Activated CD4-positive, alpha-beta T cell treated with anti-CD3 and anti-CD28 coated beads for 48 hours (primary cell): ENCODE measurements at places on chromosomes 2 and 18.

GRCh38 chr2:190717306-190717705 is 68.4 kb downstream of the NAB1 start:
- DNase-seq = no peak

DNA sequence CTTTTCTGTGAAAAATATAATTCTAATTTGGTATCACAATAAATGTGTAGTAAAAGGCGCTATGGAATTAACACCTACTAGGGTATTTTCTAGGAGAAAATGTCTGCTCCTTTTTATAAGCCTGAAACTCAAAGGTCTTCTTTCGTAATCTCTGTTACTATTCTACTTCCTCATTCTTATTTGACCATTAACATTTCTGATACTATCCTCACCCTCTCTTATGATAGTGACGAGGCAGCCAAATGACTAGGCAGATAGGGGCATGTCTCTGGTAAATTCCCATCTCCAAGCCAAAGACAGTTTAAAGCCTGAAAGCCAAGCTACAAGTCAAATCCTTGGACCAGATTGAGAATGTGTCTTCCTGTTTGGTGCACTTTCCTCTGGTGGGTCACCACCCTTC is 251.7 kb downstream of the LRRTM4 start:
- no peak for DNase-seq

DNA sequence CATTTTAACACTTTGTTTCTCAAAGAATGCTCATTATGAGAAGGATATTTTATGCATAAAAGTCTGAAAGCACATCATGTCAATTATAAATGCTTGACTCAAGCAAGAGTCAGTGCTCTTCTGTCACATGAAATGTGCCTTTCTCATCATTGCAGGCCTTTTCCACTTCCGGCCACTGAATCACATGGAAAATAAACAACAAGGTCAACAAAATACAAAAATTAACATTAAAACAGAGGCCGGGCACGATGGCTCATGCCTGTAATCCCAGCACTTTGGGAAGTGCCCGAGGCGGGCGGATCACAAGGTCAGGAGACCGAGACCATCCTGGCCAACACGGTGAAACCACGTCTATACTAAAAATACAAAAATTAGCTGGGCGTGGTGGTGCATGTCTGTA is 480.6 kb downstream of the SPAG16 start:
- DNase-seq = no peak

DNA sequence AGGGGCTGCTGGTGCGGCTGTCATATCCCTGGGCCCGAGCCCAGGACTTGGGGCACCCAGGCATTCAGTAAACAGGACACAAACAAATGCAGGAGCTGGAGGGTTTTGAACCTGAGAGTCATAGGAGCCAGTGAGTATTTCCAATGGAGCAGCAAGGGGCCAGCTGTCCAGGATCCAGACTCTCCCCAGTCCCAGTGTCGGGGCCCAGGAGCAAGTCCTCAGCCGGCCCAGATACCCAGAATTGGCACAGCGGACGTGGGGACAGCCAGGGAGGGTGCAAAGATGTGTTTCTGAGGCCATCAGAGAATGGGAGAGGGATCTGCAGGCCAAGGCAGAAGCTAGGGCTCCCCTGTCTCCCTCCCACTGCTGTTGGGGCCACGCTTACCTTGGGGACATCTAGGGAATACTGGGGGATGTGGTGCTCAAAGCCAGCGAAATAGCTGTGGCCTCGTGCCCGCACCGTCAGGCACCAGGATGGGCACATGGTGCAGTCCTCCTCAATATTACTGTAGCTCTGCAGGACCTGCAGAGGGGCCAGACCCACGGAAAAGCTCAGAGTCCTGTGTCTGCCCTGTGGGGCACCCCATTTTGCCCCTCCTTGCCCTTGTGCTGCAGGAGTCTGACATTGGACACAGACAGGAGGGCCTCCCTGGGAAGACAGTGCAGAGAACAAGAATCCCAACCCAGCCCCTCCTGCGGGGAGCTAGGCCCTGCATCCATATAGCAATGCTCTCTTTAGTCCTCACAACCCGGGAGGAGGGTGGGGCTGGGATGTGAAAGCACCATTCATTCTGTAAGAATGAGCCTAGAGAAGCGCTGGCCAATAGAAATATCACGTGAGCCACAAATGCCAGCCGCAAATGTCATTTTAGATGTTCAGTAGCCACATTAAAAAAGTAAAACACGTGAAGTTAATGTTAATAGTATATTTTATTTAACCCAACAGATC is 15.4 kb downstream of the CFAP65 start:
- no peak for DNase-seq

DNA sequence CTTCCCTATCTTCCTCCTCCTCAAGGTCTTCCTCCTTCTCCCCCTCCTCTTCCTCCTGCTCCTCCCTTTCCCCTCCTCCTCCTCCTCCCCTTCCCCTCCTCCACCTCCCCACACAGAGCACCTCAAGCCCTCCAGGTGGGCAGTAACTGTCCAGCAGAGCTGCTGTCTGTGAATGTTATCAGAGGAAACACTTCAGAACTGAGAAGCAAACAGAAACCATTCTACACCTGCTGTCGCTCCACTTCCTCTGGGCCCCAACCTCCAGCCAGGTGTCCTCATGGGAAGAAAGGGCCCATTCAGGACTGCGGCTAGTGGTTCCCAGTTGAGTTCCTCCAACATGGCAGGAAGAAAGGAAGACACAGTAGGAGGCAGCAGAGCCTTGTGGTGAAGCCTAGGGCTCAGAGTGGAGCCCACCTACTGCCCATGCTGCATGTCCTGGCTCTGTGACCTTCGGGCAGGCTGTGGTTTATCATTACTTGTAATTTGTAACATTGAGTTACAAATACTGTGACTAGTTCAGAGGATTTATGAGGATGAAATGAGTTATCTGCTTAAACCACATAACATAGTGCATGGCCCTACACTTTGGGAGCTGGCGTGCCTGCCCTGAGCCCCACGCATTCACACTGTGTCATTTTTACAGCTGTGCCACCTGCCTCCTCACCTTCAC is 165.9 kb upstream of the ID2 start:
- DNase-seq = peak; percentile 55

- DNase-seq = no peak
Observed at GRCh38 chr2:64594226-64594989, 59.3 kb downstream of the SERTAD2 start.

GRCh38 chr2:194566907-194567660 is 1089.9 kb upstream of the SLC39A10 start:
- DNase-seq = no peak

GRCh38 chr2:169086893-169087467 is 17.6 kb downstream of the DHRS9 start:
- no peak for DNase-seq

DNA sequence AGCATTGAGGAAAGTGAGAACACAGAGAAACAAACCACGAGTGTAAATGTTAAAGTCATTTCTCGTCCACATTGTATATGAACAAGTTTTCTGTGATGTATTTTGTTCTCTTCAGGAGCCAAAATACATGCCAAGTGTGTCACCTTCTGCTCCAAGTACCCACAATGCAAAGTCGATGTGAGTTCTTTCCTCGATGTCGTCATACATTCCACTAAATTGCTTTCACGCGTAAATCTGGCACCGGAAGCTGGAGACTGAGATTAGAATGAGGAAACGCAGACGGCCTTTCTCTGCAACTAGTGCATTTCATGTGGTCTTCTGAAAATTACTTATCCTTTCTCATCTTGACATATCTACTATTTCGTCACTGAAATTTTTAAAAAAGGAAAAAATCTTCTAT is 118.5 kb upstream of the SALL3 start:
- no peak for DNase-seq

GRCh38 chr2:82317012-82317411 is 2012.5 kb upstream of the LRRTM1 start:
- no peak for DNase-seq

GRCh38 chr18:66838340-66838987 is 234.6 kb upstream of the CDH19 start:
- no peak for DNase-seq

DNA sequence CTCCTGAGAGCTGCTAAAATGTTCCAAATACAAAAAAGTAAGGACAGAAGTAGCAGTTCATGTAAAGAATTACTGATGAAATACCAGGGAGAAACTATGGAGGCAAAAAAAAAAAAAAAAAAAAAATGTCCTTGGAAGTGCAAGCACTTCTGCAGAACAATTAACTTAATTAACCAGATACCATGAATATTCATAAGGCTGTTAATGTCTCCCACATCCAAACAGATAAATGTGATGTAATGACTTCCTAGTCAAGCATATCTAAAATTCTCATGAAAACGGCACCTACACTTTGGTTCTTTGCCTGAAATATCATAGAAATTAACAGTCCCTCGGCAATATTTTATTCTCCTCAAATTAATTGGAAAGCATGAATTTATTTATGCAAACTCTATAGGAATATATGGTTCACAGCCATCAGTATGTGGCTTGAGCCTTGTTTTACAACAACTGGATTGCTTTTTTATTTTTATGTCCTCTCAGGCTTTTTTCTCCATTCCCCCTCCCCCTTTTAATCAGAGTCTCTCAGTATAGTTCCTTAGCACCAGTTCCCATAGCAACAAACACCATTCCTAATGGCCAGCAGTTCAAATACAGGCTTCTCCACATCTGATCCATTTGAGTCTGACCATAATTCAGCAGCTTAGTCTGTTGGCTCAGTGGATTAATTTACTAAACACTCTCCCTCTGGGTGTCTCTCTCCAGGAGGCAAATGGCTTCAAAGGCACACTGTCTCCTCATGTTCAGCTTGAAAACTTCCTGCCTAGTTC is 97.1 kb downstream of the ITGA4 start:
- no peak for DNase-seq

DNA sequence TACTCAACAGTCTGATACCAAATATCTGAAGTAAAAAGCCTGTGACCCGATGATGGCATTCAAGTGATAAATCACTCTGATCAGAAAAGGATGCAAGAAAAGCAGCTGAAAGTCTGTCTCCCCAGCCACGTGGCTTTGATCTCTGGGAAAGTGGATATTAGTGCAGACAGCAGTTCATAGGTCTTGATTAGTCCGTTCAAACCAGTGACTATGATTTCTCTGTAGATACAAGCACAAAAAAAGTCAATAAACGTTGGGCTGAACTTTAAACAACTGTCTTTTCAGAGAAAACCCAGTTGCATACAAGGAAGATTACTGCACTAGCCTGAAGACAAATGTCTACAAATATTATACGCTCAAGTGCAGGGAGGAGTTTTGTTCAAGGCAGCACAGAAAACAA is 107.7 kb upstream of the CDC42EP3 start:
- DNase-seq = no peak

GRCh38 chr18:11982981-11983380 is 1.7 kb downstream of the IMPA2 start:
- no peak for DNase-seq

DNA sequence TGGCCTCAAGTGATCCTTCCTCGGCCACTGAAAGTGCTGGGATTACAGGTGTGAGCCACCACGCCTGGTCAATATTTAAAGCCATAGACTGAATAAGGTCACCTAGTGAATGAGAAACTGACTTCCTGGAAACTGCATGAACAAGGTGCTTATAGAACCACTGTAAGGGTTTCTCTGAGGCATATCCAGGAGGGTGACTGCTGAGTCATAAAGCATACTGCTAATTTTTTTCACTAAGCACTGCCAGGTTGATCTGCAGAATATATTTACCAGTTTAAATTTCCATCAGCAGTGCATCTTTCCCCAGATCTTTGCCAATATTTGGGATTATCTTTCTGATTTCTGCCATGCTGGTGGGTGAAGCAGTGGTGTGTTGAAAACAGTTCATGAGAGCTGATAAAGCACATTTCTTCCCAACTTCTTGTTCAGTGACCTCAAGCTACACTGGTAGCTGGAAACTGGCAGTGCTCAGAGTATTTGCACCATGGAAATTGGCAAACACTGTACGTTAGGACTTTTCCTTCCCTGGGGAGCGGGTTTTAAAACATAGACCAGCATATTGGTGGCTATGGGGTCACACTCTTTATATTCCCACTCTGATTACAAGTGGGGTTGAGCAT is 4.2 kb upstream of the CLIP4 start:
- DNase-seq = no peak

GRCh38 chr2:240782221-240782885 is 37.7 kb downstream of the KIF1A start:
- DNase-seq = no peak

DNA sequence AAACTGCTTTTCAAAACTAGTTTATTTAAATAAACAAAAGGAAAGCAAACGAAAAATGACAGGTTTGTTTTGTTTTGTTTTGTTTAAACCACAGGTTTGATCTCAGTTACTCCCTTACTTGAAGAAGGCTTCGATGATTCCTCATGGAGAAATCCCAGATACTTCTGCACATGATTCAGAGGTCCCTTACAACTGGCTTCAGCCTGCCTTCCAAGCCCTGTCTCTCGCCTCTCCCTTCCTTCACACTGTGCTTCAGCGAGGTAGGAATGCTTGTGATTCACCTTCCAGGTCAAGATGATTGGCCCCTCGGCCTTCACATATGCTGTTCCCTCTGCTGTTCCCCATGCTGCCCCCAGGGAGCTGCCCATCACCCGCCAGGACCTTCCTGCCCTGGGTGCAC is 104.1 kb upstream of the ITGA6 start:
- no peak for DNase-seq

DNA sequence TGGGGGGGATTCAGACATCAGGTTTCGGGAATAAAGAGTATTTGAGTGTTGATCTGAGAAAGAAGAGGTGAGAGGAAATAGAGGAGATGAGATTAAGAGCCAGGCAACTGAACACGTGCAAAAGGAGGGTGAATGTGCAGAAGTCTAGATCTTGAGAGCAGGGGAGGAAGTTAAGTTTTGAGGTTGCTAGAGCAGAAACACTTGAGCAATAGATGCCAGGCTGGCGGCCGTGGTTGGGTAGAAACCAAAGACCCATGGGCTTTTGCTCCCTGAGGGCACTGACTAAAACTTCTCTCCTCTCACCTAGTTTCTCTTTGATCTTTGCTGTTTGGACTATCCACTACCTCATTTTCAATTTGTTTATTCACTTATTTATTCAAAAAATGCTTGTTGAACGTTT is 116.0 kb downstream of the CDC42EP3 start:
- peak; percentile 22 for DNase-seq

- peak; percentile 56 for DNase-seq
Observed at GRCh38 chr2:69946351-69947324, 14.8 kb downstream of the ASPRV1 start.
